ENCODE measurements at places on chromosomes 2 and 18. TPM values are rescaled to one million over a fixed set of nuclear protein-coding genes. Genes with fewer than 3 reads are reported as not detected.
A peak's percentile ranks its signal among the peaks of the same experiment; 100 is the strongest.

GRCh38 chr18:10332452-10332851, 122.0 kb upstream of the APCDD1 start:
- H3K27ac ChIP-seq = no peak overlapping the region
- no peak overlapping the region for H3K4me3 ChIP-seq
- no peaks in the 10 kb centered on the region for H3K27me3 ChIP-seq
- H3K36me3 ChIP-seq = no peaks in the 10 kb centered on the region
- H3K4me1 ChIP-seq = no peaks in the 10 kb centered on the region

- H3K36me3 ChIP-seq = no peaks in the 10 kb centered on the region
- DNase-seq = no peak
- no peak overlapping the region for H3K4me3 ChIP-seq
- H3K27ac ChIP-seq = no peak overlapping the region
Measured at GRCh38 chr2:133458280-133458679, 110.0 kb downstream of the NCKAP5 start.

DNA sequence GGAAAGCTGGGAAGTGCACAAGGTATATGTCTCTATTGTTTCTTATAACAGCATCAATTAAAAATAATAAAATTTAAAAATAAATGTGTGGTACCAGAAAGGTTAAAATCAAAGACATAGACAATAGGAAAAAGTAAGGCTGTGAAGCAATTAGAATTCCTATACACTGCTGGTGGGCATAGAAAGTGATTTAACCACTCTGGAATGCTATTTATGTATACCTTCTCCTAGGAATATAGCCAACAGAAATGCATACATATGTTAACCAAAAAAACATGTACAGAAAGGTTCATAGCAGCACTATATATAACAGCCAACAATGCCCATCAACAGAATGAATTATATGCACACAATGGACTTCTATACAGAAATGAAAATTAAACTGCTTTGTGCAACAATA, 43.0 kb downstream of the WDSUB1 start:
- no peak overlapping the region for H3K27ac ChIP-seq
- peaks cover 4% of the 10 kb centered on the region for H3K36me3 ChIP-seq
- no peak overlapping the region for H3K4me3 ChIP-seq
- DNase-seq = no peak
- H3K27me3 ChIP-seq = no peaks in the 10 kb centered on the region
- no peaks in the 10 kb centered on the region for H3K4me1 ChIP-seq

DNA sequence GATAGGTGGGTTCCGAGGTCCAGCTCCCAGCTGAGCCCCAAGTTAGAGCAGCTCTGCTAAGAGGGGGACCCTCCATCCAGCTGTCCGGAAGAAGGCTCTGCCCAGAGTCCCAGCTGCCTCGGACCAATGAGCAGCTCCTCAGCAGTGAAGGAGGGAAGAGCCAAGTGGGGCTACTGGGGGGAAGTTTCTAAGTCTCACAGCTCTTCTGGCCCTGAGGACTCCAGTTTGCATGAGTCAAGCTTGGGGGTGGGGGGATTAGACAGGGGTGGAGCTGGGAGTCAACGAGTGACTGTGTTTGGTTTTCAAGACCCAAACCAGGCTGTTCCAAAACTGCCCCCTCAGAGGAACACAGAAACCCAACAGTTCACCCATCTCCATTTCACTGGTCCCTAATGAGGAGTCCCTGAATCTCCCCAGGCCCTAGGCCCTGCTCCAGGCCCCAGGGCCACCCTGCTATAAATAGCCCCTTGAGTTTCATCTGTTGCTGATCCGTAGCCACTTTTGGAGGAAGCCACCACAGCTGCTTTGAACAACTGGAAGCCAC, 100.9 kb downstream of the TNS1 start:
- no peaks in the 10 kb centered on the region for H3K27me3 ChIP-seq
- DNase-seq = no peak
- peak overlapping the region; percentile 74 for H3K27ac ChIP-seq
- no peaks in the 10 kb centered on the region for H3K36me3 ChIP-seq

DNER gene
- 1.1 TPM for total RNA-seq

All from aorta (tissue), 5 donors.